ENCODE measurements at places on chromosomes 11 and 22.
A peak's percentile ranks its signal among the peaks of the same experiment; 100 is the strongest.

DNA sequence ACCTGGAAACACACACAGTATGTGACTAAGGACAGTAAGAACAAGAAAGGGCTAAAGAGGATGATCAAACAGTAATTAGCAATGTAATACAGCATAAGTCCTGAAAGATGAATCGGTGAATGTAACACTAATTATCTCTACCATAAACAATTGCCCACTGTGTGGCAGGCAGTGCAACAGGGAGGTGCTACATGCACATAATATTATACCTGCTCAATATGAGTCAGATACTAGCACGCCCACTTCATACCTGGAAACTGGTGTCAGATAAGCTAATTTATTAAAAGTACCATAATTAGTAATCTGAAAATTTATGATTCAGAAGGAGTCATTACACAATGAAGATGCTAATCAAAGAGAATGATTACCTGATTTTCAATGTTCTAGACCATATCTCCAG, 14.9 kb downstream of the CASP12 start:
- DNase-seq: no peak

- DNase-seq: no peak
Measured at GRCh38 chr11:89495951-89496350, 4.8 kb upstream of the NOX4 start.

- no peak for DNase-seq
Measured at GRCh38 chr22:43053176-43053575, 36.0 kb downstream of the TTLL1 start.

DNA sequence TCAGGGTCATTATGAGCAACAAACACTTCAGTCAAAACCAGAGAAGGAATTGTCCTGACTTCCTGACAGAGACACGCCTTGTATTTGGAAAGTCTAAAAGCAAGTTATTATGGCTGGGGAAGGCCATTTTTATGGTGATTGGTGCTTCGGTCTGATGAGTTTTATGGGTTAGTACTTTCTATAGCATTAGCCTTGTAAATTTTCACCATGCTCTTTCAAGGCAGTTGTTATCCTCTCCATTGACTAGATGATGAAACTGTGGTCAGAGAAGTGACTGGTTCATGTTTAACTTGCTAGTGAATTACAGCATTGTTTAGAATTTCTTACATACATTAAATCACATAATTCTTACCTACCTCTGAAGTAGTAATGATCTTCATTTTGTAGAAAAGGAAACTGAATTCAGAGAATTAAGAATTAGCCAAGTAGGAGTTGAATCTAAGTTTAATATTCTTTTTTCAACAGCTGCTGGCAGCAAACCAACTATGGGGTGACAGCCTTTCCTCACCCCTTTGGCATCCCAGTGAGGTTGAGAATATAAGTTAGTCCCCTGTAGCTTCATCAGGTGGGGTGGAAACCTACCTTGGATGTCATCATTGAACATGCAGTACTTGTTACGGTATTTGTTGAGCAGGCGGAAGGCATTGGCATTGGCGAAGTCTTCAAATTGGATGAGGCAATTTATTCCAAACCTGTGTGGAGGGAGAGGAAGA, 90.0 kb downstream of the CCDC81 start:
- DNase-seq: no peak

- DNase-seq: peak; percentile 42
Measured at GRCh38 chr11:119316016-119316728, 758 bp downstream of the MCAM start.

DNA sequence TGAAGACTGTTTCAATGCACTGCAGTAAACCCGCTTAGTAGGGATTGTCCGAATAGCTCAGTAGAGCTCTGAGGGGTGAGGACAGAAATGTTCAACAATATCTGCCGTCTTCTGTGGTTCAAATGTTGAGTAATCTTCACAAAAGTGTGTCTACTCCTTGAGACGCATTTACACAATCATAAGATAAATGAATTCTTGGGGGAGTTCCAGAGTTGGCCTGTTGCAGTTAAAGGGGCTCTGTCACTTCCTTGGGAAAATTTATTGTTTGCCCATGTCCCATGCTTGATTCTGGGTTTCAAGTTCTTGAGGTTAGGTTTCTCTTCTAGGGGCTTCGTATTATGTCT, 614 bp downstream of the ANO3 start:
- DNase-seq: no peak

GRCh38 chr22:20728523-20729190, 45.3 kb upstream of the SERPIND1 start:
- no peak for DNase-seq

- no peak for DNase-seq
Measured at GRCh38 chr22:24695060-24695459, 79.5 kb downstream of the PIWIL3 start.

DNA sequence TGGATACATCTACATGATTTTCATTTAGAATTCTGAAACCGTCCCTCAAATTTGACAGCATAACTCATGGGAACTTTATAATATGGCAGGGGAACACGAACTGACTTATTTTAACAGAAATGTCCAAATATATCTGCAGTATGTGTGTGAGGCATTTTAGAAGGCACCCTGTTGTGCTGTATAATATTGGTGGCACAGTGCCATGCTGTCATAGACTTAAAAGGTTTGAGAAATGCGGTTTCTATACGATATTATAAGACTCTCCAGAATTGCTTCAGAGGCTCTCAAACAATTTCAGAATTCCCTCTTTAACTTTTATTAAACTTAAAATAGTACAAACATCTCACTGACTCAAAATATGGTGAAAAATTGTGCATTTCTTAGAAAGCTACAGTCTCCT, 181.6 kb downstream of the MSANTD4 start:
- no peak for DNase-seq

DNA sequence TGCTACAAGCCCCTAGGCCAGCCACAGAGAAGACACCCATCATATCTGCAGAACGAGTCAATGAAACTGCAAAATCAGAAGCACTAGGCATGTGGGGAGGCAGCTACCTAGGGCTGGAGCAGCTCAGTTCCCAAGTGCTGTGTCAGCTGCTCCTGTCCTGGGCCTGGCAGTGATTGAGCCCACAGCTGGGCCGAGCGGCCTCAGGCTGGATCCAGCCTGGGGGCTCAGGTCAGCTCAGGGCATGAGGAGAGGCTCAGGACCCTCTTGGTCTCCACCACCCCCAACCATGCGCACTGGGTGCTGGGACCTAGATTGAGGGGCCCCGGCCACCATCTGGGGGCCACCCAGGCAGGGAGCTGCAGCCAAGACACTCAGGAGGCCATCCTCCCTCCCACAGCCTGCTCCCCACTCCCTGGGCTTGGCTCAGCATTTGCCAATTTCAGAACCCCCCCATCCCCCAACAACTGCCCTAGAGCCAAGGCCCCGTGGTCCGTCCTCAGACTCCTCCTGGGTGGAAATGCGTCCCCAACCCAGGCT, 2.4 kb upstream of the TNNT3 start:
- no peak for DNase-seq

- peak; percentile 69 for DNase-seq
Measured at GRCh38 chr22:42313804-42314581, 43.5 kb upstream of the TCF20 start.

GRCh38 chr11:86115542-86116385, 46.9 kb upstream of the PICALM start:
- no peak for DNase-seq

DNA sequence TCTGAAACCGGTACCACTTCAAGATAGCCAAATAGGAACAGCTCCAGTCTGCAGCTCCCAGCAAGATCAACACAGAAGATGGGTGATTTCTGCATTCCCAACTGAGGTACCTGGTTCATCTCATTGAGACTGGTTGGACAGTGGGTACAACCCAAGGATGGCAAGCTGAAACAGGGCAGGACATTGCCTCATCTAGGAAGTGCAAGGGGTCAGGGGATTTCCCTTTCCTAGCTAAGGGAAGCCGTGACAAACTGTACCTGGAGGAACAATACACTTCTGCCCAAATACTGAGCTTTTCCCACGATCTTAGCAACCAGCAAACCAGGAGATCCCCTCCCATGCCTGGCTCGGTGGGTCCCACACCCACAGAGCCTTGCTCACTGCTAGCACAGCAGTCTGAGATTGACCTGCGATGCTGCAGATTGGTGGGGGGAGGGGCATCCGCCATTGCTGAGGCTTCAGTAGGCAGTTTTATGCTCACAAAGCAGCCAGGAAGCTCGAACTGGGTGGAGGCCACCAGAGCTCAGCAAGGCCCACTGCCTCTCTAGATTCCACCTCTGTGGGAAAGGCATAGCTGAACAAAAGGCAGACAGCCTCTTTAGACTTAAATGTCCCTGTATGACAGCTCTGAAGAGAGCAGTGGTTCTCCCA, 59.9 kb upstream of the C11orf58 start:
- DNase-seq: no peak

- DNase-seq: peak; percentile 57
Measured at GRCh38 chr22:31148953-31149627, 8.8 kb upstream of the PLA2G3 start.

- no peak for DNase-seq
Measured at GRCh38 chr11:34335331-34335730, 22.5 kb downstream of the ABTB2 start.

DNA sequence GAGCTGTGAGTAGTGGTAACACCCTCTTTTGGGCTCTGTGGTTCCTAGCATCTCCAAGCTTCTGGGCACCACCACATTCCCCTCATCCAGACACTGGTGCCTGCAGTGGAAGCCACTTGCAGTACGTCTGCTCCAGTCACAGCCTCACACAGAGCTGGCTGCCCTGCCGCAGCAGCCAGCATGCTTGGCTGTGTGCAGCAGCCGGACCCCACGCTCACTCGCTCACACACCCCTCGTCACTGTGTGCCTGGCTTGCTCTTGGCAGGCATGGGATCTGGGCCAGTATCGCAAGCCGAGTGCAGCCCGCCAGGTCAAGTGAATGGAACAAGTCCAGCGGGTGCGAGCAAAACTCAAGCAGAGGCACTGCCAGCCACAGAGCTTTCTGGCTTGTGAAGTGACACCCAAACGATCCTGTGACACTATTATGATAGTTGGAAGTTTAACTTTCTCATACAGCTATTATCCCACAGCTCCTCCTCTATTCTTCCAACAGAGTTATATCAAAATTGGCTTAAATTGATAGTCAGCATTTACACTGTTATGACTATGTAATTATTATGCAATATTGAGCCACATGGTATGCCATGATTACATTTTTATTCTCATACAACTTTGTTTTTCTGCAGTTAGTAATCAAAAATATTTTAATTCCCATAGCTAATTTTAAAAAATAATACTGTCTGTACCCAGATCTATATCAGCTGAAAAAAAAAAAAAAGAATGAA, 89.0 kb downstream of the CCDC73 start:
- DNase-seq: no peak

DNA sequence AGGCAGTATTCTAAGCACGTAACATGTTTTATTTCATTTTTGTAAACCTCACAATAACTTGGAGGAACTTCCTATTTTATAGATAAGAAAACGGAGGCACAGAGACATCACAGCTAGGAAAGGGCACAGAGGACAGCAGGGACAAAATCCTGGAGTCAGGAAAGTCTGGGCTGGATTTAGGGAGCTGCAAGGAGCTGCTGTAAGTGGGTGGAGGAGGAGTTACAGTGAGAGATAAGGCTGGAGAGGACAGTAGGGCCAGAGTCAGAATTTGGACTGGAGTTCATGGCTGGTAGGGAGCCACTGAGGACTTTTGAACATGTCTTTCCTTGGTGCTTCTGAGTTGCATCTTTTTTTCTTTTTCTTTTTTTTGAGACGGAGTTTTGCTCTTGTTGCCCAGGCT, 32.2 kb upstream of the PTPRJ start:
- no peak for DNase-seq

- DNase-seq: no peak
Measured at GRCh38 chr11:126350836-126351235, 4.7 kb upstream of the ST3GAL4 start.

DNA sequence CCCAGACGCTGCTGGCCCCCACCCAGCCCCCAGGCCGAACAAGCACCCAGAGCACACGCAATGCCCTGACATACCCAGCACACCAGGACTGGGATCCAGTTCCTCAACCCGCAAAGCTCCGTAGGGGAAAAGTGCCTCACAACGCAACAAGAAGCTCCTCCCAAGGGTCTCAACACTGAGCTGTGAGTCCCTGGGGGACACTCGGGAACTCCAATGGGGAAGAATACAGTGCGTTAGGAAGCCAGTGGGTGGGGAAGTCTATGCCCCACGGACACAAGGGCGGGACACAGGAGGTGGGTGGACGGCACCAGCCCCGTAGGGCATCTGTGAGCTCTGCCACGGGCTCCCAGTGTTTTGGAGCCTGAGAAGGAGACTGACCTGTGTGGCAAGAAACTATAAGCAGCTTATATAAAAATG, 1.6 kb downstream of the DEAF1 start:
- peak; percentile 32 for DNase-seq

GRCh38 chr22:28132466-28132865, 213.4 kb upstream of the PITPNB start:
- DNase-seq: no peak

DNA sequence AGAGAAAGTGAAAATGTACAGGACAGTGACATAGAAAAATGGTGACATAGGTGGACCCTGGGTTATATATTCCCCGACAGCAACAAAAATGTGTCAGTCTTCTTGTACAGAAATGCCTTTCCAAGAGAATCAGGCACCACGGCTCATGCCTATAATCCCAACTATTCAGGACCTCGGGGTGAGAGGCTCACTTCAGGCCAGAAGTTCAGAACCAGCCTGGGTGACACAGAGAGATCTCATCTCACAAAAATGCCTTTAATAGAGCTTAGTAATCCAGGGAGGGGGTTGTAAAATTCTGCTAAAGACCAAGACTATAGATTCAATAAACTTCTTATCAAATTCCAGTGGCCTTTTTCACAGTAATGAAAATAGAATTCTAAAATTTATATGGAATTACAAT, 10.7 kb downstream of the ZNF195 start:
- no peak for DNase-seq

DNA sequence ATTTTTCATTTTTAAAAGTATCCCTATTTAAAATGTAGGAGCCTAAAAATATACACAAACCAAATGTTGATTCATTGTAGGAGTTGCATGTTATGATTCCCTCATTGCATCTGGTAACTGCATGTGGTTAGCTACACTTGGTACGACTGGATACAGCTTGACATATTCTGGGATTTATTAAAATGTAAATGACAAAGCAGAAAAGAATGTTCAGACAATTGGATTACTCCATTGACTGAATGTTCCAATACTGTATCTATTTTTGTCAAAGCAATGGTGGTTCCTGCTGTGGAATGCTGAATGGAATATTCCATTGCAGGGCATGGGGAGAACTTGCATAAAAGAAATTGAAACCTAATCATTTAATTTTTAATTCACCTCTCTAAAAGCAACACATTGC, 30.8 kb downstream of the BLID start:
- no peak for DNase-seq

- DNase-seq: peak; percentile 77
Measured at GRCh38 chr22:38843201-38843656, 599 bp downstream of the NPTXR start.

- no peak for DNase-seq
Measured at GRCh38 chr11:70575396-70576060, 177.2 kb downstream of the CTTN start.

DNA sequence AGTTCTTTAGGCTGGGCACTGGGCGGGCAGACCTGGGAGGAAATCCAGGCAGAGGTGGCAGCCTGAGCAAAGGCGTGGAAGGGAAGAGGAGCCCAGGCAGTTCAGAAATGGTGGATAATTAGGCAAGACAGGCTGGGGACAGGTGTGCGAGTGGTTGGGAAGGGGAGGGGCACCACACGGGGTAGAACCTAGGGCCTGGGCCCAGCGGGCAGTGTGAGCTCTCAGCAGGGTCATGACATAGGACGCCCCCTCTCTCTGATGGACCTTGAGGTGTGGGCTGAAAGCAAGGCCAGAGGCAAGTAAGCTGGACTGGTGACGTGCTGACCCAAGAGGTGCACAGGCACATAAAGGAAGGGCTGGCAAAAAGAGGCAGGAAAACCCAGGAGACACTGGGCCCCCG, 6.8 kb downstream of the UFD1 start:
- no peak for DNase-seq

GRCh38 chr22:35024364-35024692, 41.6 kb upstream of the ISX start:
- no peak for DNase-seq
